ENCODE measurements at places on chromosomes 4 and X.

DNA sequence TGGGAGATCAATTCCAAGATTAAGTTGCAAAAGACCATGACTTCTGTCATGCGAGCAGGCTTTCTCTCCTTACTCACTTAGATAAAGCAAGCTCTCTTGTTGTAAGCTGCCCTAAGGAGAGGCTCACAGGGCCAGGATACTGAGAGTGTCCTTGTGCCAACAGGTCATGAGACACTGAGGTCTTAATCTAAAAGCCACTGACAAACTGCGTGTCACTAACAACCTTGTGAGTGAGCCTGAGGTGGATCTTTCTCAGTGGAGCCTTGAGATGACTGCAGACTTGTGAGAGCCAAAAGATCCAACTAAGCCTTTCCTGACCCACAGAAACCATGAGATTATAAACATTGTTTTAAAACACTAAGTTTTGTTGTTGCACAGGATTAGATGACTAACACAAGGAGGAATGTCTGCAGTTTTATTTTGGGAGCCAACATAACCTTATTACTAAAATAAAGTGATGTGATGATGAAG is 170.5 kb downstream of the SLC39A8 start:
- no peak for DNase-seq

- DNase-seq: no peak
These were observed at the start of gene IL13RA2 for GRCh38 chrX:115017455-115017854. IL13RA2 (minus strand) TSS chrX:115017616; CDS start chrX:115017269, 347 bp downstream.

DNA sequence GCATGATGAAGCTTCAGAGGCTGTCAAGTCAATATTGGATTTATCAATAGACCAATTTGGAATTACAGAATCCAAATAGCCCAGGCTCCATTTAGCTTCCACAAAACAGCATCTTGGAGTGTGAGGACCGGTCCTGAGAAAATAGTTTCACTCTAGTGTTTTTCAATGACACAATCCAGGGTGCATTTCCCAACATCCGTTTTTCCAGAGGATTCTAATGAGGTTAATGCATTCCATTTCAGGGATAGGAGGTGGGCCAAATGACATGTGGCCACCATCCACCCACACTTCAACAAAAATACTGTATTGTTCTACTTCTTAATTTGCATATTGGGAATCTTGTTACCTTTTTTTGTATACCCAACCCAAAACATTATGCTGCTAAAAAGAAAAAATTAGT is 229.8 kb upstream of the LDB2 start:
- DNase-seq: no peak

GRCh38 chrX:105302246-105302645 is 81.8 kb upstream of the TEX13A start:
- no peak for DNase-seq

DNA sequence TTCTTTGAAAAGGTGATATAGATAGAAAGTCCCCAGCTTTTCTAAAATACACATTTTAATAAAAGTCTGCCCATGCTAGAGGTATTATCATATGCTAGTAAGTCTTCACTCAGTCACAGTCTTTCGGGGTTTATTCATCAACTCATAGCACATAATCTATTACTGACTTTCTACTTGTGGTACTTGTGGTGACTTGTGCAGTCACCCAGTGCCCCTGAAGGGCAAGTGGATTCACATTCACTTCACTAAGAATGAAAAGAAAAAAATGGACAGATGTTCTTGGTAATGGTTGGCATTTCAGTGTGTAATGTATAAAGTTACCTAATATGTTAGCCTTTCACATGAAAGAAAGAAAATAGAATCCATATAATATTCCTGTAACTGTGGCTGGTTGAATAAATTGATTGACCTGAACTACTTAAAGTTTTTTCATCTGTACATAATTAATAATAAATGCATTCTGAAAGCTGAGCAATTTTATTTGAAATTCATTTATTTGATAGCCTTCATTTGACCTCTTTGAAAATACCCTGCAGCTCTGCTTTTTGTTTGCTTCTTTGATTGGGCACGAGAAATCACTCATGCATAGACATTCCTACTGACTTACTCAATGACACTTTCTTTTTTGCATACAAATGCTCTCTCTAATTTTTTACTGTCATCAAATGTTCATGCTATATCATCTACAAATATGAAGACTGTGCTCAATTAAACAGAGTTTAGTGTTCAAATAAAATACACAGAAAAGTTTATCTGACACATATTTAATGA is 39.5 kb upstream of the ZNF330 start:
- DNase-seq: no peak

GRCh38 chrX:125210146-125210545 is 109.5 kb upstream of the TEX13C start:
- no peak for DNase-seq

DNA sequence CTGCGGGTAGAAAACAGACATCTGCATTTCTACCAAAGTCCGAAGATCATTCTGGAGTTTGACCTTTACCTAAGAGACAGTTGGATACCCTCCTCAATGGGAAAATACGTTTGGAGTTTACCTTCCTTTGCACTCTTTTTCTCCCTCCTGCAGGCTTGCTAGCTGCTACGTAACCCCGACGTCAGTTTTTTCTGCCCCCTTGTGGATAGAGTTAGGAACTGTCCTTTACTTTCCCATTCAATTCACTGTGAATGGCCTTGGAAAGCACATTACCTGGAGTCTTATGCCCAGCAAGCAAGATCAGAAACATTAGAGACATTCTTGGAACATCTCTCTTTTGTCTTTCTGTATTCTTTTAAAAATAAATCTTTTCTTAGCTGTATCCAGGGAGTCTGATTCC is 250.7 kb downstream of the NAP1L3 start:
- no peak for DNase-seq

DNA sequence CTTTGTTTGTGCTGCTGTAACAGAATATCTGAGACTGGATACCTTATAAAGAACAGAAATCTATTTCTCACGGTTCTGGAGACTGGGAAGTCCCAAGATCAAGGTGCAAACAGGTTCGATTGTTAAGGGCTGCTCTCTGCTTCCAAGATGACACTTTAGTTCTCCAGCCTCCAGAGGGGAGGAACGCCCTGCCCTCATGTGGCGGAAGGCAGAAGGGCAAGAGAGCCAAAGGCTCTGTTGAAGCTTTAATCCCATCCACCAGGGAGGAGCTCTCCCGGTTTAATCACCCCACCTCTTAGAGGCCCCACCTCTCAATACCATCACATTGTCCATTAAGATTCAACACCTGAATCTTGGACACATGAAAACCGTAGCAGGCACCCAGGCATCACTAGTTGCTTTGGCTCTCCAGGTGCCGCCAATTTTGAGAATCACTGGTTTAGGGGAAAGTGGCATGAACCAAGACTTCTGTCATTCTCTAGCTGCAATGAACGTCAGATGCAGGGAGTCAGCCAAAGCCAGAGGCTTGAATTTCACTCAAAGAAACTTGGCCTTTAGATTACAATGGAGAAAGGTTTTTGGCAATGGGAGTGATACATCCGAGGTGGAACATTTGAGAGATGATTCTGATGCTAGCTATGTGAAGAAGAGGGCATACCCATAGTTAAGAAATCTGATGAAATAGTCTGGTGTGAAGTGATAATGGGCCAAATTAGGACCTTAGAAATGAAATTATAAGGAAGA is 15.7 kb downstream of the FHL1 start:
- DNase-seq: peak; percentile 36

DNA sequence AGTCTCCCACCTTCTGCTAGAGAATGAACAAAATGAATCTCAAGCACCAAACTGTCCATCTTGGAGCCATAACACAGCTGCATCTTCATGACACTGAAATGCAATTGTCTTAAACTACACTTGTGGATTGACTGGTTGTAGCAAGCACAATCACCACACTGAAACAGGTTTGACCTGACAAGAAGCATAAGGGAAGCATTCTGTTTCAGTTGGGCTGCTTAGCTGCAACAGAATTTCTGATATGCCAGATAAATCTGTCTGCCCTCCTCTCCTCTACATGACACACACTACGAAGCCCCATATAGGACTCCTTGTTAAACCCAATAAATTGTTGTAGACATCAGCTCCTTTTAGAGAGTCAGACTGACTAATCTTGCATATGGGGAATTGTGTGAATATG is 101.8 kb upstream of the NPY2R start:
- DNase-seq: no peak

- DNase-seq: no peak
These were observed 44.2 kb downstream of the COQ2 start for GRCh38 chr4:83240379-83240875.

GRCh38 chr4:37393321-37393720 is 148.8 kb downstream of the NWD2 start:
- no peak for DNase-seq

- no peak for DNase-seq
These were observed 527.7 kb upstream of the MAGEB2 start for GRCh38 chrX:29687687-29688086.

GRCh38 chr4:154490234-154490582 is 1.4 kb downstream of the DCHS2 start:
- DNase-seq: no peak

DNA sequence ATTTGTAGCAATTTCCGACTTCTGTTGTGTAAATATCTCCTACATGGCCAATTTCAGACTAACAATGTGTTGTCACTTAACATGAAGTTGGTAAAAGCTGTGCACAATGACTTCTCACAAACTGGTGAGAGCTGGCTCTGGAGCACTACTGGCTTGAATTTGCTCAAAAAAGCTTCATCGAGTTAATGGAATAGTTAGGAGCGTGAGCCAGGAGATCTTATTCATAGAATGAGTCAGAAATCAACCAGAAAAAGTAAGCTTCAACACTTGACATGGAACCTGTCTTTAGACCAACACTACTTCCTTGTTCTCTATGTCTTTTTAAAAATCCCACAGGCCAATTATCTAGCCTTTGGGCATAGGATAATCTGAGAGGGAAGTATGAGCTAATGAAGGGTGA is 7.9 kb upstream of the CHRDL1 start:
- no peak for DNase-seq

GRCh38 chrX:69282893-69283690 is 117.8 kb upstream of the PJA1 start:
- DNase-seq: no peak

- DNase-seq: no peak
These were observed 546 bp downstream of the ZRSR2 start for GRCh38 chrX:15790769-15791290.

- DNase-seq: peak; percentile 69
These were observed 10.7 kb downstream of the MED12 start for GRCh38 chrX:71128915-71129765.

GRCh38 chr4:157576671-157577217 is 356.2 kb downstream of the GRIA2 start:
- DNase-seq: no peak

GRCh38 chr4:6221301-6221850 is 21.0 kb upstream of the JAKMIP1 start:
- DNase-seq: no peak

DNA sequence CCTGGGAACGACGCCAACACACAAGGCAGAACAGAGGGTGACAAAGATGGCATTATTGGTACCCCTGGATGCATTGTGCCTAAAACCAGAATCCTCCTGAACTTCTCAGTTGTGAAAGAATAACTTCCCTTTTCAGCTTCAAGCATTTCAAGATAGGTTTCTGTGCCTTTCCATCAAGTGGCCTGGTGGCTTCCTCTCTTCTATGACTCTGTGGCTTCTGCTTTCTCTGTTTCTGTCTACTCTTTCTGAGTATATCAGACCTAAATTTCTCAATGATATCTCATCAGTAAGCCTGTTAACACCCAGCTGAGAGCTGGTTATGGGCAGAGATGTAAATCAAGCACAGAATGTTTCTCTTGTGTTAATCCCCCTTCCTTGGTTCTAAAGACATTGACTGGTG is 21.4 kb upstream of the FAM9B start:
- no peak for DNase-seq

DNA sequence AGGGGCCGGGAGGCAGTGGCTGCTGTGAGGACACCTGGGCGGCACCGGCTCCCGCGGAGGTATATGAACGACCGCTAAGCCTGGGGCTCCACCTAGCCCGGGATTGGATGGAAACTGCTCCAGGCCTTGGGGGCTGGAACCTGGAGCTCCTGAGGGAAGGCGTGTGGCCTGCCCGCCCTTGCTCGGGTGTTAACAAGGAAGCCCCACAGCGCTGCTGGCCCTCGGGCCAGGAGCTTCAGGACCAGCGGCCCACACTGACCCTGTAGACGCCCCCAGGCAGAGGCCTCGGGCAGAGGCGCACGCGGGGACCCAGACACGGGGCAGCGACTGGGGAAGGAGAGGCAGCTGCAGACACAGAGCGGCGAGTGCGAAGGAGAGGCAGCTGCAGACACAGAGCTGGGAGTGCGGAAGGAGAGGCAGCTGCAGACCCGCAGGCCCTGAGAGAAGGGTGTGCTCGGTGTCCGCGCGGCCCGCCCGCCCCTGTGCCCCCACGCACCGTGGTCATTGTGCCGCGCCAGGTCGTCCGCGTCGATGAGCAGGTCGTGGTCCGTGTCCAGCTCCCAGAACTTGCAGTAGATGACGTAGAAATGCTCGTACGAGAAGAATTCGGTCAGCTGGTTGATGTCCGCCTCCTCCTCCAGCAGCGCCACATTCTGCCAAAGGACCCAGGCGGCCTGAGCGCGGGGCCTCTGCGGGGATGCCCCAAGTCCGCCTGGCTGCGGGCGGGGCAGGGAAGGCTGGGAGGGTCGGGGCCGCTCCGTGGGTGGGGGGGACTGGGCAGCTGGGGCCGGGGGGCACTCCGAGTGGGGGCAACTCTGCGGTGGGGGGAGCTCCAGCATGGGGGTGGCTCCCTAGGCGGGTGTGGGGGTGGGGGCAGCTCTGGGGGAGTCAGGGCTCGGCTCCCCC is 26.7 kb upstream of the GTPBP6 start:
- DNase-seq: no peak

DNA sequence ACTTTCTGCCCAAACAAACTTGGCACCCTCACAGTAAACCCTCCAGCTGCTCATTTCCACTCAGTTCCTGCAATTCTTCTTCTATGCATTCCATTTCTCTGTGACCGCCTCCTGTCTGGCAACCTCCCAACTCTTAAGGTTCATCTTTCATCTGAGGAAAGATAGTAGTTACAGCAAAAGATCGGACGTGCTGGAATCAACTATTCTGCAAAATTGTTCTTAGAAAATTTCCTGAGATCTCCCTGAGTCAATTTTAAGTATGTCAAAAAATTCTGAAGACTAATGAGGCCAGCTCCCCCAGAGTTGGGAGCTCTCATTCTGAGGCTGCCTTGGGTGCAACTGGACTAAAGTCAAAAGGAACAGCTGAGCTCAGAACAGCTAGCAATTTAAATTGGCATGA is 1026.0 kb downstream of the ADGRL3 start:
- DNase-seq: no peak

- DNase-seq: no peak
These were observed 83.9 kb upstream of the PACRGL start for GRCh38 chr4:20616313-20616712.

- no peak for DNase-seq
These were observed 193.5 kb downstream of the PDGFC start for GRCh38 chr4:156778093-156778492.

Data from stimulated activated CD4-positive, alpha-beta T cell treated with anti-CD3 and anti-CD28 coated beads, Interleukin-4, amount 100 ng/mL, for 4 hours (primary cell).